ENCODE measurements at places on chromosomes 2 and 18.

GRCh38 chr2:177251165-177251542 lies 13.4 kb downstream of the NFE2L2 start:
- DNase-seq = no peak

DNA sequence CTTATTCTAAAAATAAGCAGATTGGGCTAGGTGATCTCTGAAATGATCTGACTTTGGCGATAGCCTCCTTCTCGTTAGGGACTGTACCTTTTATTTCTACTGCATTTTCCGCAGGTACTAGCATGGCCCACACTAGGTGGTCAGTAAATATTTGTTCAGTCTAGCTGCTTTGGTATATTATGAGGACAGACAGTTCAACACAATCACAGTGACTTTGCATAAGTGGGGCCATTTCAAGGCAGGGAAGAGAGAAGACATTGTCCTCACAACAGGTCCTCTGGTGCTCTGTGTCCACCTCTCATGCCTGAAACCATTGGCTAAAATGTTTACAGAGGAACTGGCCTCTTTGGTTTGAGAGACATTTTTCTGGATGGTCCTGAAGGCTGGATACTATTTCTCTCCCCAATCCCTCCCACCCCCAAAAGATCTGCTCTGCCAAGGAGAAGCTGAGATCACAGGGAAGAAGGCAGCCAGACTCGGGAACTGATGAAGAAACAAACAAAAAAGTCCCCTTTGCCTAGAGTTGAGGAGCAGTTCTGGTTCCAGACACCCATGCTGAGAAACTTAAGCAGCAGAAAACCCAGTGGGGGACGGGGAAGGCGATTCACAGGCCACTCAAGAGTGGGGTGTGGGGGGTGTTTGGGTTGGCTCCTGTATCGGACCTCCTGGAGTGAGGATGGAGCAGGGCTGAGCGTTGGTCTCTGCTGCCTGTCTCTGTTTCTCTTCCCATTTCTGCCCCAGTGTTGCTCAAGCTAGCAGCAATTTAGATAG lies 2.9 kb upstream of the TNP1 start:
- DNase-seq = no peak

DNA sequence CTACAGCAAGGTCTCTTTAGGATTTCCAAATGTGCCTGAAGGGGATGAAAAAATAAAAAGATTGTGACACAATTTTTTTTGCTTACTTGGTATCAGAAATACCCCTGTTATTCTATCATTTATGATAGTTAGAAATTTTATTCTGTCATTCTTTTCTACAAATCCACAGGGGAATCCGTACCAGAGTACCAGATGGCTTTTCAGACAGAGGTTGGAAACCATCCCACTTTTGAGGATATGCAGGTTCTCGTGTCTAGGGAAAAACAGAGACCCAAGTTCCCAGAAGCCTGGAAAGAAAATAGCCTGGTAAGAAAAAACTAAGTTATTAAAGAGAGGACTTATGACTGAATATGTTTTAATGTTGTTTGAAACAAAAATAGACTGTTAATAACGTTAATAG lies 92.6 kb upstream of the FAM117B start:
- DNase-seq = no peak

DNA sequence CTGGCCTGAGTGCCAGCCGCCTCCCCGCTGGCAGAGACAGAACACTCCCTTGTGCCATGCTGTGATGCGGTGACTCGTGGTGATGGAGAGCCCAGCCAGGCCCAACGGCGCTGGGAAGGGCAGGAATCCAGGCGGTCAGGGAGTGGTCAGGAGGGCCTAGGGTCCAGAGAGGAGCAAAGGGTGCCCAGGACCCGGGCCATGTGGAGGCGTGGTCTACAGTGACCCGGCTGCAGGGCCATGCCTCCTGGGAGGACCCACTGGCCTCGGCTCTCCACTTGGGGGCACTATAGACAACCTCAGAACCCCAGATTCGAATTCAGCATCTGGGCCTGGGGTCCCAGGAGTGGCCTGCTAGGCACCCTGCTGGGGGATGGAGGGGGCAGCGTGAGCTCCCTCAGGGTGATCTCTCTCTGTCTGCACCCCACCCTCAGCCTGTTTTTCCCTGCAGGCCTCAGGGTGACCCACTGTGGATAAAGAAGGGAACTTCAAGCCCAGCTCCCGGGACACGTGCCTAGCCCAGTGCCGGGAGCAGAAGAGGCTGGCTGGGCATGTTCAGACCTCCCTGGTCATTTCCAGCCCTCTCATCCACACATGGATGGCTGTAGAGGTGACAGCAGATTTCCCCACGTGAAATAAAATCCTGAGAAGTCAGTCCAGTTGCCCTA lies 13.0 kb downstream of the AMER3 start:
- no peak for DNase-seq

DNA sequence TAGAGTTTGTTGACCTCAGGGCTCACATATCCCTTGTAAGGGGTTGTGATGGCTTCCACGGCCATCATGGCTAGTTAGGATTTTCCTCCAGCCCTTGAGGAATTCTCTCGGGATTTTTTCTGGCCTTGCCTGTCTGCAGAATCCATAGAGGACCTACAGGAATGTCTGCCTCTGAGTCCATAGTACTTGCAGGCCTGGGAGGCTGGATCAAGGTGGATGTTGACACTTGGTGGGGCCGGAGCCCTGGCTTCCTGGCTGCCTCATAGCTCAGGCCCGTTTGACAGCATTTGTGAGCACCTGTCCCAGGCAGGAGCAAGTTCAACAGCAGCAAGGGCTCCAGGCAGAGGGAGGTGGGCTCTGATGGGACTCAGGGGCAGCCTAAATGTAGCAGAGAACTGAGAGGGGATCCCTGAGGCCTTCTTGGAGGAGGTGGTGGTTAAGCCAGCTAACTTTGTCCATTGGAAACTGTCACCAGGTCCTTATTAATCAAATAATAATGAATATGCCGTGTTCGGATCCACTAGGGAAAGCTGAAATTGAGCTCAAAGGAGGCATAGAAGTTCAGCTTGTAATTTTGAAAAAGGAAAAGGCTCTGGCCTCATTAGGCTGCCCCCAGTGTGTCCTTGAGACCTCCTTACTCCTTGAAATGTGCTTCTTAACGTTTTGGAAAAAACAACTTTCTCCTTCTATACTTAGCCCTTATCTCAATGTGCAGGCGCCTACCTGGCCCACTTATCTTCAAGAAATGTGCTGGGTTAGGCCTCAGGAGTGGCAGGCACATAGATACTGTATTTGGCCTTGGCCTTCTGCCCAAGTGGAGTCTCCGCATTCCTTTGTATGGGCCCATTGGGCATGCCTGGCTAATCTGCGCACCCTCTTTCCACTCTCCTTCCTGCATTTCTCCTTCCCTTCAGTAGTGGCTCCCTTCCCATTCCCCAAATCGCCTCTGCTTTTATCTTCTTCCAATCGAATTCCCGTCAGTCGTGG lies 66.9 kb downstream of the HPCAL1 start:
- no peak for DNase-seq

DNA sequence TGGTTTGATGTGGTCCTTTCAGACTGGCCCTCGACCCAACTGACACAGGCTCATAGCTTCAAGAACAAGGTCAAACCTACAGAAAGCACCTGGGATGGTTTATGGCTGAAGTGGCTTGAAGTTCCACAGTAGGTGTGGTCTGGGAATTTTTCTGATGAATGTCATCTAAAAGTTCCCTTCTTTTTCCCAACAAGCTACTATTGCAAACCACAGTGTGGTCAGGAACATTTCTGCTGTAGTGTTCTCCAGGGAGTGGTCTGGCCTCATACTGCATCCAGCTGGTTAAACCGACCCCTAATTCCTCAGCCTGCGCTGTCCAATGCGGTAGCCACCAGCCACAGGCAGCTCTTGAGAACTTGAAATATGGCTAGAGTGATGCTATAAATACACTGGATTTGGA lies 92.7 kb downstream of the FAM124B start:
- DNase-seq = no peak

DNA sequence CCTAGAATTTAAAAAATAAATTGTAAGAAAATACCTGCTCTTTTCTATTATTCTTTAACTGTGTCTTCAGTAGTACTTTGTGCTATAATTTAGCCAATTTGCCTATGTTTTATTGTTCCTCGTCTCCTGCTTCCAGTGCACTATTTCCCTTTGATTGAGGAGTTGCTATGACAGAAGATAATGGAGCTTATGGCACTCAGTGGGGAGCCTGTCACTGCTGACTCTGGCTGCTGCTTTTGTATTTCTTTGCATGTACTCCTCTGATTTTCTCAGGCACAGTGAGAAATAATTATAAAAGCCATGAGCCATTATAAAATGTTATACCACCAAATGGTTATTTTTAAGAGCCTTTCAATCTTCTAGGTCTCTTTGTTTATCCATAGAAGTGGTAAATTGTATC lies 1310.8 kb upstream of the SLC39A10 start:
- no peak for DNase-seq

DNA sequence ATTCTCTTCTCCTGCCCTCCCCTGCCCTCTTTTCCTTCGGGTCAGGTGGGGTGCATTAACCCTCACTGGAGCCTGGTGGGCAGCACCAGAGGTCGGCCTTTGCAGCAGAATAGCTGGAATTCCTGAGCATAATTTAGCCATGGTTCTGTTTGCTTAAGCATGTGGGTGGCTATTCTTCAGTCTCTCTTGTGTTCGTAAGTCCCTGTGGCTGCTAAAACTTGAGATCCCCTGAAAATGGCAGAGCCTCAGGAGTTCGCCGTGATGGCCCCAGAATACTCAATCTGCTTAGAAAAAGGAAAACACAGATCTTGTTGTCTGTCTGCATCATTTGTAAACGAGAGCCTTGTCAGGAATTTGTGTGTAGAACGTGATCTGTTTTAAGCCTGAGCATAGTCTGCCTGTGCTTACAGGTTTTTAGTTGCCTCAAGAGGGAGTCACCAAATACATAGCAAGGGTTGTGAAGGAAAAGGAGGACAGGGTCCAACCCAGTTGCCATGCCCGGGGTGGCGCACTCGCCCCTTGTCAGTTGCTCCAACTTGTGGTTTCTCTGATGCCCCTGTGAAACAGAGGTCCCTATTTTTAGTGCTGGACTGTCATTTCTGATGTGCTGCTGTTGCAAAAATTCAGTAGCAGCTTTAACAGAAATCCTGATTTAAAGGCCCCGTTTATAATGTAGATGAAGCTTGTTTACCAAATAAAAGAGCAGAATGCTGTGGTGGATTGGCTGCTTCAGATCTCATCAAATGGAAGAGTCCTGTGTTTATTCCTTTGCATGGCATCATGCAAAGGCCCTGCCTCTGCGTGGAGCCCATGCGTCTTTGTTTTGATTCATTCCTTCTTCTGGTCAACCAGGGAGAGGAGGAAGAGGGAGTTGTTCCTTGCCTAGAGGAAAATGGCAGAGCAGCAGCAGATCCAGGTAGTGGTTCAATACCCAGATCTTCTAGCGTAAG lies 74.8 kb downstream of the WDSUB1 start:
- no peak for DNase-seq

DNA sequence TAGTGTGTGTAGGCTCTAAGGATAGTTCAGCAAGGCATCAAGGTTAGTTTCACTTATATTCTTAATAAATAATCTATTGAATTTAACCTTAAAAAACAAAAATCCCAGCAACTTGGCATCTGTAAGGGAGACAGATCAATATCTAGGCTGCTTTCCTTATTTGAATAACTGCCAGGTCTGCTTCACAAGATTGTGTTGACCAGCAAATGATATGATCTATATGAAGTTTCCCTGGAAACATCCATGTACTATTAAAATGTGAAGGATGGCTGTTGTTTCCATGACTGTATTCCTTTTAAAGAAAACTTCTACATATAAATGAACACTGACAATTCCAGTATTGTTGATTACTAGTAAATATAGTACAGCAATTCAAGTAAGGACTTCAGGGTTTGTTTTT lies 109.4 kb downstream of the SPTBN1 start:
- no peak for DNase-seq

- no peak for DNase-seq
Measured at GRCh38 chr2:173357346-173357745, 2.7 kb downstream of the CDCA7 start.
